ENCODE measurements at places on chromosomes 6 and 20. TPM values are rescaled to one million over a fixed set of nuclear protein-coding genes. Genes with fewer than 3 reads are reported as not detected.

The GNAS-AS1 gene
- 1.8 TPM for polyA plus RNA-seq

The GPR63 gene
- polyA plus RNA-seq = 3.2 TPM

- DNase-seq = peak; percentile 42
Observed at GRCh38 chr20:32902456-32903420, 44.0 kb downstream of the EFCAB8 start.

- DNase-seq = no peak
Observed at GRCh38 chr20:20480689-20481088, 112.8 kb downstream of the INSM1 start.

- no peak for DNase-seq
Observed at GRCh38 chr6:13866301-13866700, 51.9 kb upstream of the MCUR1 start.

DNA sequence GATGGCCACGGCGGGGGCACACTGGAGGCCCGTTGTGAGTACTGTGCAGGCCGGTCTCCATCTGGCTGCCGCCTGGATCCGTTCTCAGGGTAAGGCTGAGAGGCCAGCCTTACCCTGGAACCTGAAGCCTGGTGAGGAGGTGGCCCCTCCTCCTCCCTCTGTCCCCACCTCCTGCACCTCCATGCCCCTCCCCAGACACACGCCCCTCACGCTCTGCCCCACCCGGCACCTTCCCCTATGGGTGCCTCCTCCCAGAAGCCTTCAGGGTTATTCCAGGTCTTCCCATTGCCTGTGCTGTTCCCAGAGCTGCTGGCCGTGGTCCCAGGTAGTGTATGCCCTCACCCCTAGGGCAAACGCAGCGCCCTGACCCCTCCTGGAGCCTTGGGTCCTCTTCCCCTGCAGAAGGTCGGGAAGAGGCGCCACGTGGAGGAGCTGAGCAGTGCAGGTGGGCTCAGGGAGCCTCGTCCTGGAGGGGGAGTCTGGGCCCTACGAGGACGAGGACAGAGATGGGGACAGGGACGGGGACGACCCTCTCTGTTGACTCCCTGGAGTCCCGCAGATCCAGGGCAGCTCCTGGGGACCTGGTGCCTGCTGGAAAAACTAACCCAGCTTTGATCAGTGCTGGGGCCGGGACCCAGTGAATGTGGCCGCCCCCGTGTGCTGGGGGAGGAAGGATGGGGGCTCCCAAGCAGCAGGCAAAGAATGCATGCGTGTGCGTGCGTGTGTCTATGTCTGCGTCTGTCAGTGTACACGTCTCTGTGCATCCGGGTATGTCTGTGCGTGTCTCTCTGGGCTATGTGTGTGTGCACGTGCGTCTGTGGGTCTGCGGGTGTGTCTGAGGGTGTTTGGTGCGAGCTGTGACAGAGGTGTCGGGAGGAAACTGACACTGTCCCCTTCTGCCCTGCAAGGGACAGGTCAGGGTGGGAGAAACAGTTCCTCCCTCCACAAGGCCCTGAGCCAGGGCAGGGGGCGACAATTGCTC is 8.2 kb upstream of the HRH3 start:
- no peak for DNase-seq

GRCh38 chr6:112016320-112016719 is 37.6 kb upstream of the CCN6 start:
- DNase-seq = peak; percentile 45

GRCh38 chr20:45823949-45824835 is 2.9 kb downstream of the TNNC2 start:
- peak; percentile 50 for DNase-seq

Measured in muscle of leg (tissue), 16 donors.